ENCODE measurements at places on chromosomes 4 and X.

- no peak for DNase-seq
Measured at GRCh38 chrX:136064661-136065043, 79.4 kb downstream of the SLC9A6 start.

- DNase-seq, result peak; percentile 75
Measured at GRCh38 chr4:98657531-98658286, 702 bp downstream of the TSPAN5 start.

DNA sequence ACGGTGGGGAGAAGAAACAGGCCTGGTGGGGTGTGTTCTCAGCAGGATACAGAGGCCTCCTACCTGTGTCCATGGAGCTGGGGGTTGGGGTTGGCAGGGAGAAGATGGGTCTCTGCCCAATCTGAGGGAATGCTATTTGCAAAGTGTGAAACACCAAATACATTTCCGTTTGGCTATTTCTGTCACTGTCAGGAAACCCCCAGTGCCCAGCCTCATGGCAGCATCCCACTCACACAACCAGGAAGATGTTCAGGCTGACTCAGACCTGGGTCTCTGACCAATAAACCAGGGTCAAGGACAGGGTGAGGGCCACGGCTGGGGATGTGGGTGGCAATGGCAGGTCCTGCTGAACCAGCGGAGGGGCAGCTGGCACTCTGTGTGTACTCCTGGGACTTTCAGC is 41.3 kb downstream of the BCOR start:
- DNase-seq, result no peak

- DNase-seq, result no peak
Measured at GRCh38 chr4:145795521-145795920, 115.6 kb downstream of the C4orf51 start.

GRCh38 chrX:131741103-131741581 is 197.3 kb downstream of the OR13H1 start:
- DNase-seq, result no peak

- DNase-seq, result no peak
Measured at GRCh38 chr4:141447761-141448160, 188.6 kb upstream of the IL15 start.

DNA sequence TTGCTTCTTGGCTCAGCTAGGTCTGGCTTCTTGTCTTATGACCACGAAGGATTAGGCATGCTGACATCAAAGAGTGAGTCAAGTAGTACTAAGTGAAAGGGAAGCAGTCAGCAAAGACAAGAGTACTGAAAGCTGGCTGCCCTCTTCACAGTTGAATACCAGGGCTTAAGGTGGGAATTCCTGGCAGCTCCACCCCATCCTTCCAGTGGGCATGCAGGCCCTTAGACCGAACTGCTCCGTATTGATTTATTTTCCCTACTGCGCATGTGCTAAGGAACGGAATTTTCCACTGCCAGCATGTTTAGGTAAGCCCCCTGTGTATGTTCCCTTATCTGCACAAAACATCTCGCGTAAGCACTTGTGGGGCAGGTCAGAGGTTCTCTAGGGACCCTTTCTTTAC is 2320.1 kb downstream of the ARAP2 start:
- peak; percentile 47 for DNase-seq
